Suprapubic skin (tissue), 4 donors: ENCODE measurements at places on chromosomes 1 and 21. TPM values are rescaled to one million over a fixed set of nuclear protein-coding genes. Genes with fewer than 3 reads are reported as not detected.

LGALS8 gene
- total RNA-seq = 106 TPM

ZSWIM5 gene
- total RNA-seq = 2.4 TPM

CMPK1 gene
- 84.1 TPM for total RNA-seq

PCBP3 gene
- 2.5 TPM for total RNA-seq

CDK18 gene
- total RNA-seq = 6.1 TPM

- DNase-seq = no peak
Observed at GRCh38 chr1:7389201-7389905, 381.7 kb upstream of the VAMP3 start.

DNA sequence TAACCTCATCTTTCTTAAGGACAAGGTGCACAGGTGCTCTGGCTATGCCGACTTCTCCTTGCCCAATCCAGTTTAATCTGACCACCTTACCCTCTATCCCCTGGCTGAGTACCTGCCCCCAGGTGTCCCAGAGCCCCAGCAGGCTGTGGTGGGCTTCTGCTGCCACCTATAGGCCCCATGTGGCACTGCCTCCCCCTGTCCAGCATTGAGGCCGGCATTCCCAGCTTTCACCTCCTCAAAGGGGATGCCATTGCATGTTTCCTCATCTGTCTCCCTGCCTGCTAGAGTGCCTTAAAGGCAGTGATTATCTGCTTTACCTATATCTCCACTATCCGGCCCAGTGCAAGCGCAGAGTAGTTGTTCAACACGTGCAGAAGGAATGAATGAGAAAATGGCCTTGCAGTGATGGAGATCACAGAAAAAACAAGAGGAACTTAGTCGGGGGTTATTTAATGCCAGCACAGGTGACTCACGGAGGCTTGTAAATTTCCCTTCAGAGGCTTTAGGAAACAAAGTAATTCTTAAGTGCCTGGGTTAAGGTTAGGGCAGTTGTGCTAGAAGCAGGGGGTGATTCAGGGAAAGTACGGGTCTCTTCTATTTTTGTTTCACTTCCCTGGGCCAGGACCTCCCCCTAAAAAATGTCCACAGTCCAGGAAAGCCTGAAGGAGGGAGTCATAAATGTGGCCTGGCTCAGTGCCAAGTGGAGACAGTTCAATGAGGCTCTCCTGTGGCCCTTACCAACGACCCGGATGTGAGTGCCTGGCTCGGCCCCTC is 131.8 kb upstream of the NGF start:
- DNase-seq = no peak

- no peak for DNase-seq
Observed at GRCh38 chr1:103783944-103784377, 34.3 kb downstream of the AMY1C start.

- DNase-seq = no peak
Observed at GRCh38 chr1:30125021-30125820, 598.2 kb downstream of the MATN1 start.

GRCh38 chr1:90335558-90335957 is 340.6 kb downstream of the ZNF326 start:
- no peak for DNase-seq

DNA sequence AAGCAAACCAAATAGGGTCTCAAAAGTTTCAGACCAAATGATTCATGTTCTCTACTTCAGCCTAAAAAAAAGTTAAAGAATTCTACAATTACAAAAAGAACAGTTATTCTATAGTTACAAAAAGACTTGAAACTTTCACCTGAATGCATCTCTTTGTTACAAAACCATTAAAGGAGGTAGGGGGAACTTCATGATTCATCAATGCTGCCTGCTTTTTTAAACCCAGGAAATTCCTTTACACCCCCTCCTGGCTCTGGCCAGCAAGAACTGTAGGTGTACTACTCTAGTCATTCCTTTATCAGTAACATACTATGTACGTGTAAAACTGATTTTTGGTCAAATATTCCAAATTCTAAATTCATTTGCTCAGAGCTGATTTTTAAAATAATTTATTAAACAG is 5.0 kb downstream of the FAF1 start:
- DNase-seq = no peak

DNA sequence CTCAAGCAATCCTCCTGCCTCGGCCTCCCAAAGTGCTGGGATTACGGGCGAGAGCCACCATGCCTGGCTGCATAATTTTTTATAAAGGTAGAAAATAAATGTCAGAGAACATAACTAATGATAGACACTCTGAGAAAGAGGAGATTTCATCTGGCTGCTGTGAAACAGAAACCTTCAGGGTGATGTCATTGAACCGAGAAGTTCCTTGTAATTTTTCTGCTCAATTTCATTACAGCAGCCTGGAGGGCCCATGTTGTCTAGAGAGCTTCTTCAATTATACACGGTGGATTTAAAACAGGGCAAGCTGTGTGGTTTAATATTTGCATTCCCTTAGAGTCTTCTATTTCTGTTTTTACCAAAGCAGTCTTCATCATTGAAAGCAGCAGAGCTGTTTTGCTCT is 64.3 kb upstream of the MORC3 start:
- DNase-seq = no peak

- no peak for DNase-seq
Observed at GRCh38 chr1:246687002-246687401, 37.2 kb upstream of the SCCPDH start.

DNA sequence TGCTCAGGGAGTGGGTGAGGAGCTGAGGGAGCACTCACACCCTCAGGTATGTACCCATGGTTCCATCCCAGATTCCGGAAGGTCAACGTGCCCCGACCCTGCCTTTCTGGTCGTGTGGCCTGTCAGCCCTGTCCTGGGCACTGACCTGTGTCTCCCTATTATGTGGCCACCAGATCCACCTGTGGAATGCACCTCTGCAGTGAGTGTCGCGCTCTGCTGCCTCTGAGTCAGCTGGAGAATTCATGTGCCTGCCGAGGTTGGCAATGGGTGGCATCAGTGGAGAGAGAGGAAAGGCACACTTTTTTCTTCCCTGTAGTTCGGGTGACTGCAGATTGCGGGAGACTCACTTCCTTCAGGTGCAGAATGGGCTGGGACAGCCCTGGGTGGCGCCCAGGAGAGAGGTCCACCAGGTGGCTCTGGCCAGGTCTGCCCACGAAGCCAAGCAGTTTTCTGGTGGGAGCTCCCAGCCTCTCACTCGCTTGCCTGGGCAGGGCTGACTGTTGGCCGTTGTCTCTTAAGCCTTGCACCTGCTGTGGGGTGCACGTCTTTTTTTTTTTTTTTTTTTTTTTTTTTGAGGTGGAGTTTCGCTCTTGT is 176.1 kb upstream of the TMEM51 start:
- DNase-seq = no peak

- no peak for DNase-seq
Observed at GRCh38 chr1:114901814-114902213, 47.2 kb downstream of the SYCP1 start.

DNA sequence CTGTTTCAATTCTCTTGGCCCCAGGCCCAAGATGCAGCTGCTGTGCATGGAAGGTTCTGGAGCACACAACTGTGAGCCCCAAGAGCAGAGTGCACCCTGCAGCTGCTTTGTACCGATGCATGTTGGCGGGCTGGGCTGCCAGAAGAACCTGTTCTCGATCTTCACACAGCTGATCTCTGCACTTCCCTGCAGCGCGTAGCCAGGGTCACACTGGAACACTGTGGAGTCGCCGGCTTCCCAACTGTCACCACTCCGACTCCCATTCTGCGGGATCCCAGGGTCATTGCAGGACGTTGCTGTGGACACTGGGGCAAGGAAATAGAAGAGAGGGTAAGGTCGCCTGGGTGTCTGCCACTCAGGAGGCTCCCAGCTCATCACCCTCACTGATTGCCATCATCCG is 185.4 kb downstream of the ZSCAN20 start:
- no peak for DNase-seq

GRCh38 chr1:4121834-4122512 is 221.9 kb upstream of the C1orf174 start:
- DNase-seq = peak; percentile 31

- DNase-seq = no peak
Observed at GRCh38 chr1:6414443-6414844, 5.3 kb downstream of the HES2 start.

- DNase-seq = no peak
Observed at GRCh38 chr1:8473121-8473875, 155.4 kb downstream of the SLC45A1 start.

DNA sequence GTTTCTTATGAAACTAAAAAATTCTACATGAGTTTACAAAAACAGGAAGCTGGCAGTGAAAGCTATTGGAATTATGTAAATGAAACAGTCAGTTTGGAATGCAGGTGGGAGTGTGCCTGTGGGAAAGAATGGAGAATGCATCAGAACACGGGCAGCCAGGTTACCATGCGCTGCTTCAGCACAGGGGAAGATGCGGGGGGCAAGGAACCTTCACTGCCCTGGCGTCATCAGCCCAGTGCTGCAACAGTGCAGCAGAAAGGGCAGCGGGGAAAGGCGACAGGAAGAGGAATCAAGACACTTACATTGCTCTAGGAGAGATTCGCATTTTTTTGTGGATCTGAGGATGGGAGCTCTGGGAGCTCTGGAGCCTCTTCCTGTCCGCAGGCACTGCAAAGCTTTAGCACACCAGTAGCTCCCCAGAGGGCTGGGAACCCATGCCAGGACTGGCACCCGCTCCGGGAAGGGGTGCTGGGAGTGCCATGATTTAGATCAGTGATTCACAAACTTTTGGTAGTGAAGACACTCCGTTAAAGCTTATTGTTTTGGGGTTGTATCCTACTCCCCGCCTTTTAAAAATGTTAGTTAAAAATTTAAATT is 64.1 kb upstream of the WDR26 start:
- no peak for DNase-seq

DNA sequence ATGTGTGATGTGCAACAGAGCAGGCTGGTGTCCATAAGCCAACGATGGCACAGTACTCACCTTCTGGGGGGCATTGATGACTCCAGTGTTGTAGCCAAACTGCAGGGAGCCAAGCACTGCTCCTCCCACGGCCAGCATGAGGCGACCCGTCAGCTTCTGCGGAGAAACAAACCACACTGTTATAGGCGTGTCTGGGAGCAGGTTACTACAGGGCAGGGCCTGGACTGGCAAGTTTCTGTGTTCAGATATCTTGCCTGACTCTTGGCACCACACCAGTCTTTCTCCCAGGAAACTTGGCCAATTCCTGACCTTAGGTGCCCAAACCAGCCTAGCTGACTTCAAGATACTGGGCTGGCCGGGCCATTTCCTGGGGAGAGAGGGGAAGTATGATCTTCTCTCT is 15.5 kb downstream of the SLC2A1 start:
- DNase-seq = no peak

DNA sequence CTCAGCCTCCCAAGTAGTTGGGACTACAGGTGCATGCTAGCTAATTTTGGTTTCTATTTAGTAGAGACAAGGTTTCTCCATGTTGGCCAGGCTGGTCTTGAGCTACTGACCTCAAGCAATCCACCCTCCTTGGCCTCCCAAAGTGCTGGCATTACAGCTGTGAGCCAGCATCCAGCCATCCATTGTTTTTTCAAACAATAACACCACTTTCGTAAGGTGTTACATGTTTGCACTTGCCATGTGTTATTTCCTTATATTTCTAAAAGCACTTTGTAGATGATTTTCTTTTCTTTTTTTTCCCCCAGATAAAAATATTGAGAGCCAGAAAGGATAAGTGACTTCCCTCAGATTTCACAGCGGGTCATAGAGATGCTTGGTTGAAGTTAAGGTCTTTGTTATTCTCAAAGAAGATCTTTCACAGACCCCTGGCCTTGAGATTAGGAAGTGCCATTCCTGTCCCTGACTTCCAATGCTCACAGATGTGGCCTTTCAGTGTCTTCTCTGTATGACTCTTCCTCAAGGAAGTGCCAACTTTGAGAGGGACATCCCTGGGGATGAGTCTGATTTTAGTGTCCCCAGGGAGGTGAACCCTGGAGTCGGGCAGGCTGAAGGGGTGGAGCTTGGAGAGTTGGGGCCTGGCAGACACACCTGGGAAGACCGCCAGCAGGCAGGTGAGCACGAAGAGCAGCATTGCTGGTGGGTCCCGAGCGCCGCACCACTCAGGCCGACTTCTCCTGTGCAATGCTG is 6.3 kb downstream of the PIGR start:
- no peak for DNase-seq

GRCh38 chr1:26887125-26887524 is 3.0 kb downstream of the GPN2 start:
- no peak for DNase-seq

- no peak for DNase-seq
Observed at GRCh38 chr1:88321706-88322105, 362.4 kb upstream of the PKN2 start.

- DNase-seq = no peak
Observed at GRCh38 chr1:9589719-9590157, 1.0 kb downstream of the TMEM201 start.

- no peak for DNase-seq
Observed at GRCh38 chr1:107524301-107524700, 383.5 kb downstream of the NTNG1 start.

- DNase-seq = no peak
Observed at GRCh38 chr1:185998391-185998790, 264.2 kb downstream of the HMCN1 start.

- no peak for DNase-seq
Observed at GRCh38 chr1:153742411-153743142, 14.7 kb downstream of the INTS3 start.

DNA sequence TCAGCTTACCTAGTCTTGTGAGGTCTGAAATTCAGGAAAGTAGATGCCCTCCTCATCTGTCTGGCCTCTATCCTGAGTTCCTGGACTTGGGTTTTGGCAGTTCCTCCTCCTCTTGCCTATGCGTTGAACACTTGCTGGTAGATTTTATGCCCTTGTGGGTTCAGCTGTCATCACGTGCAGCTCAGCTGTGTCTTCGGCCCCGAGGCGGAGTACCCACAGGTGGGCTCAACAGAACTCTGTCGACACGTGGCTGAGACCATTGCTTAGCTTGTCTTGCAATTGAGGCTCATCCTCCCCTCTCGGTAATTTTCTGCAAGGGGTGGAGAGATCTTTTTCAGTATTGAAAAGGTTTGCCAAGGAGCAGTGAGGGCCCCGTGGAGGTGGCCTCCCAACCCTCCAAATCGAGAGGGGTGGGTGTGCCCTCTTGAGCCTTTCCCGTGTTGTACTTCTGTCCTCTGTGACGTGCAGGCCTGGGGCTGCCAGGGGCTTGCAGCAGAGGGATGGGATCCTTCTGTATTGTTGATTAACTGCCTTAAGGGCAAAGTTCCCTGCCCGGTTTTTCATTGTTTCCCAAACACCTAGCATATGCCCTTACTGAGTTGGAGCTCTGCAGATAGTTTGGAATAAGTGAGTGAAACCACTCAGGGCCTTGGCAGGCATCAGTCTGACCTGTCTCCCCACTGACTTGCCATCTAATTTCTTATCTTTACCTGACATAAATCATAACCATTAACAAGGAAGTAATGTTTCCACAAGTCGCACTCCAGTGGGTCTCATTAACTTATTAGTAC is 2.9 kb downstream of the CENPS start:
- DNase-seq = no peak

DNA sequence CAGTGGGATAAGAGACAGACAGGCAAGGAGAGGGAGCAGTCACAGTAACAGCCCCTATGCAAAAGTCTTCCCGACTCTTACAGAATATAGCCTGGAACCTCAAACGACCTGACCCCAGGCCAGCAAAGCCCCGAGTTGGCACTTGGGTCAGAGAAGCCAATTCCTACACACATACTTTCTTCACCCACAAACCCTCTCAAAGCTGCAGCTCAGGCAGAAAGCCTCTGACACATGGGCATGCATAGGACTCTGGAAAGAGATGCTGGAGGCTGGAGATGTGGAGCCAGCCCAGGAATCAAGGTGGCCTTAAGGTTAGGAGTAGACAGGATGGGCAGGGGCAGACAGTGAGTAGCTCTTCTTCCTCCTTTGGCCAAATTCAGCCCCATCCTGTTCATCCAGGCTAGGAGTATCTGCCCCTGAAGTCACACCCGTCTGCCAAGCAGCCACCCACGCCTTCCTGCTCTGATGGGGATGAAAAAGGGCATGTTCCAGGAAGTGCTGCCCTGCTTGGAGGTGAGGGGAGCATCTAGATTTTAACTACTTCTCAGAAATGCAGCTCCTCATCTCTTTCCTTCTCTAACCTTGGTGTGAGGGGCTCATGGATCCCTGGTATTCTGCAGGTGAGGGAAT is 7.8 kb downstream of the SLC41A1 start:
- DNase-seq = no peak
